ENCODE measurements at places on chromosomes 5 and 9. TPM values are rescaled to one million over a fixed set of nuclear protein-coding genes. Genes with fewer than 3 reads are reported as not detected.

- H3K27ac ChIP-seq: no peak overlapping the region
- DNase-seq: no peak
- no peak overlapping the region for H3K4me3 ChIP-seq
- H3K36me3 ChIP-seq: peaks cover 17% of the 10 kb centered on the region
- H3K27me3 ChIP-seq: no peaks in the 10 kb centered on the region
- H3K4me1 ChIP-seq: no peaks in the 10 kb centered on the region
Measured at GRCh38 chr9:69009708-69010107, 4.2 kb downstream of the PRKACG start.

DNA sequence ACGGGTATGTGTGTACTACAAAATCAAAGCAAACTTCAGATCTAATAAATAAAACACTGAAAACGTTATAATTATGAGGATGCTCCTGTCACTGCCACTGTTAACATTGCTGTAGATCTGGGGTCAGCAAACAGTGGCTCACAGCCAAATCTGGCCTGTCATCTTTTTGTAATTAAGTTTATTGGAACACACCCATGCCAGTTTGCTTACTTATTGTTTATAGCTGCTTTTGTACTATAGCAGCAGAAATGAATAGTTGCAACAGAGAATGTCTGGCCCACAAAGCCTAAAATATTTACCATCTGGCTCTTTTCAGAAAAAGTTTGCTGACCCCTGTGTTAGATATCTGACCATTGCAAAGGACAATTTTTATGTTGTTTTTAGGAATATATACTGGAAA, 32.1 kb downstream of the PRRC1 start:
- no peaks in the 10 kb centered on the region for H3K4me1 ChIP-seq
- no peak overlapping the region for H3K27ac ChIP-seq
- H3K27me3 ChIP-seq: no peaks in the 10 kb centered on the region
- H3K4me3 ChIP-seq: no peak overlapping the region
- DNase-seq: no peak
- peaks cover 30% of the 10 kb centered on the region for H3K36me3 ChIP-seq

GRCh38 chr5:132556763-132557477, at the start of gene RAD50:
Gene RAD50 (plus strand): TSS chr5:132556977. CDS start chr5:132557325, 348 bp downstream.
- peaks cover 15% of the 10 kb centered on the region for H3K36me3 ChIP-seq
- peak; percentile 94 for DNase-seq
- peak within 1 kb of the TSS; percentile 92 for H3K27ac ChIP-seq
- no peaks in the 10 kb centered on the region for H3K27me3 ChIP-seq

GRCh38 chr5:160466889-160467554, 45.4 kb downstream of the PTTG1 start:
- no peaks in the 10 kb centered on the region for H3K36me3 ChIP-seq
- DNase-seq: no peak
- H3K27me3 ChIP-seq: no peaks in the 10 kb centered on the region
- no peak overlapping the region for H3K4me3 ChIP-seq
- peak overlapping the region; percentile 39 for H3K27ac ChIP-seq
- H3K4me1 ChIP-seq: peaks cover 18% of the 10 kb centered on the region

- no peak overlapping the region for H3K27ac ChIP-seq
- H3K36me3 ChIP-seq: no peaks in the 10 kb centered on the region
- no peak for DNase-seq
Measured at GRCh38 chr5:111645303-111645838, 111.6 kb downstream of the NREP start.

DNA sequence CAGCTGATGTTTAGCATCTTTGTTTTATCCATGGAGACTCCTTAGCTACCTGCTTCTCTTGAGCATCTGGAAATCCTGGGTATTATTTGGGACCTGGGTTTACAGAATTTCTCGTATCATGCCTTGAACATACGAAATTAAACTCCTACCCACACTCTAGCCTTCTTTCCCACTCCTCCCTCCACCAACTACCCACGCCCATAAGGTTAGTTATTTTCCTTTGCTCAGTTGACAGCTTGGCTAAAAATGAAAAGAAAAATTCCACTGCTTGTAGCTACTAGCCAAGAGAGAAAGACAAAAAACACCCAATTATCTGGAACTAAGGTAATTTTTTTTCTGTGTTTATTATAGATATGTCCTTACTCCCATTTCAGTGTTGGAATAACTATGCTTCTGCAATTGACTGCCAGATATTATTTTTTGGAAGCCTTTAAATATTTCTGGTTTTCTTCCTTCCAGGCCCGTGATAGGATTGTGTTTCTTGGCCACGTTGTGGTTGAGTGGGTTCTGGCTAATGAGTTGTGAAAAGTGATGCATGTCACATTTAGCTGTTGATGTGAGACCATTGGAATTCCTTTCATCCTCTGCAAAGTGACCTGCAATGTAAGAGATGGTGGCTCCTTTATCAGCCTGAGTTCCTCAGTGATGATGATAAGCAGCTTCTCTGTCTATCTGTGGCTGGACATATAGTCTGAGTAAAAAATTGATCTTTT, 308.1 kb downstream of the LRRC70 start:
- no peak overlapping the region for H3K4me3 ChIP-seq
- H3K27me3 ChIP-seq: no peaks in the 10 kb centered on the region
- no peak overlapping the region for H3K27ac ChIP-seq
- no peak for DNase-seq
- no peaks in the 10 kb centered on the region for H3K36me3 ChIP-seq

DNA sequence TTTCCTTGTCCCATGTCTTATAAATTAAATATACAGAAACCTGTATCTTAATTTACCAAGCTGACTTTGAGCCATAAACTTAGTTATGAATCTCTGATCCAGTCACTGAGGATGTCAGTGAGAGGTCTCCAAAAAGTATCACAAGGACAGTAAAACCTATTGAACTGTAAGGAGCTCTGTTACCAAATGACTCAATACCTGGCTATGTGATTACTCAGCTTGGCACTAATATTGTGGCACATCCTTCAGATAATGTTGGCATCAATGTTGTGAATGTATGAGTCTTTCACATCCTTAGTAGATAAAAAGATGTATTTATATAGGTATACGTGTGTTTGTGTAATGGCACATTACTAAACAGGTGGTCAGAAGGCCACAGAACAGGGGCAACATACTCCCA, 18.0 kb upstream of the CAPSL start:
- H3K4me1 ChIP-seq: no peaks in the 10 kb centered on the region
- DNase-seq: no peak
- H3K4me3 ChIP-seq: no peak overlapping the region
- peaks cover 43% of the 10 kb centered on the region for H3K36me3 ChIP-seq
- H3K27ac ChIP-seq: no peak overlapping the region

- no peaks in the 10 kb centered on the region for H3K4me1 ChIP-seq
- no peaks in the 10 kb centered on the region for H3K36me3 ChIP-seq
- DNase-seq: no peak
- H3K27ac ChIP-seq: no peak overlapping the region
Measured at GRCh38 chr5:147359581-147359980, 124.8 kb downstream of the STK32A start.

- H3K27me3 ChIP-seq: no peaks in the 10 kb centered on the region
- no peak overlapping the region for H3K27ac ChIP-seq
- H3K4me3 ChIP-seq: no peak overlapping the region
- H3K4me1 ChIP-seq: no peaks in the 10 kb centered on the region
- peaks cover 4% of the 10 kb centered on the region for H3K36me3 ChIP-seq
Measured at GRCh38 chr9:116422119-116422979, 264.8 kb upstream of the TRIM32 start.

DNA sequence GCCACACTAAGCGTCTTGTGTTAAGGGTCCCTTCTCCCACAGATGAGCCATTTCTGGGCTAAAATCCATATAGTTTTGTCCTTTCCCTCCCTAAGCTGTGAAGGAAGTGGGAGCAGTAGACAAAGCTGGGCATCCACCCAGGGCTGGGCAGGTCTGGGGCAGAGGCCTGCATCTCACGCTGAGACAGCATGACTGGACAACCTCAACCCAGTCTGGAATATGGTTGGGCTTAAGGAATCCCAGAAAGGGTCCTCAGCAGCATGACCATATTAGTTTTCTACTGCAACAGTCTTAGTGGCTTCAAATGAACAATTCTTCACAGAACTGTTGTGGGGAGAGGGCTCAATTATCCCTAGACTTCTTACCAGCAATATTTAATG, 173.8 kb downstream of the AUH start:
- no peak overlapping the region for H3K4me3 ChIP-seq
- no peaks in the 10 kb centered on the region for H3K36me3 ChIP-seq
- DNase-seq: no peak
- peaks cover 33% of the 10 kb centered on the region for H3K4me1 ChIP-seq

DNA sequence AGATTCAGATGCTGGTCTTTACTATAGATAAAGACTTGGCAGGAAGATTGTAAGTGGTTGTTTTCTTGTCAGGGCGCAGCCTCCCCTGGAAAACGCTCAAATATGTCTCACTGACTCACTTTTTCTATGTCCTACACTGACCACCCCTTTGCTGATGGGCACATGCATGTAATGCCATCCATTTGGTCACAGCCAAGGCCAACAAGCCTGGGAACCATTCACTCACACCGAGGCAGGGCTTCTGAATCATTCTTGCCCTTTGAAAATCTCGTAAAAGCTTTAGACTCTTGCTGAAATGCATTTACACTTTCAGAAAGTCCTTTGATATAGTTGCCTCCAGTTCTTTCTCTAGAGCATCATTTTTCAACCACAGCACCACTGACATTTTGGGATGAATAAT, 249.4 kb downstream of the ACTL7B start:
- no peaks in the 10 kb centered on the region for H3K4me1 ChIP-seq
- no peak for DNase-seq
- no peaks in the 10 kb centered on the region for H3K27me3 ChIP-seq
- H3K27ac ChIP-seq: no peak overlapping the region

DNA sequence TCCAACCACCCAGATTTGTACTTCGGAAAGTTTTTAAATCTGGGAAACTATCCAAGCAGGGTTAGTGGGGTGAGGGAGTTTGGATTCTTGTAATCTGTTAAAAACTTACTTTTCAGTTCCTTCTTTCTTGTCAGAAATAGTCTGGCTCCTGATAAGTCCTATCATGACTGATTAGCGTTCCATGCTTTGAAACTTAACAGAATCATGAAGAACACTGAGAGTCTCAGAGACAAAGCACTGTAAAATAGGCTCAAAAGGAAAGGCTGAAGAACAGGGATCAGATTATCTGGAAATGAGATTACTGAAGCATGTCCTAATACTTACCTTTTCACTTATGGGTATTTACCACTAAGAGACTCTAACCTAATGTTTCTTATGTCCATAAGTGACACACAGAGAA, 242.5 kb downstream of the ARRDC3 start:
- H3K36me3 ChIP-seq: no peaks in the 10 kb centered on the region
- H3K27me3 ChIP-seq: no peaks in the 10 kb centered on the region
- H3K4me1 ChIP-seq: no peaks in the 10 kb centered on the region
- DNase-seq: no peak
- no peak overlapping the region for H3K27ac ChIP-seq

DNA sequence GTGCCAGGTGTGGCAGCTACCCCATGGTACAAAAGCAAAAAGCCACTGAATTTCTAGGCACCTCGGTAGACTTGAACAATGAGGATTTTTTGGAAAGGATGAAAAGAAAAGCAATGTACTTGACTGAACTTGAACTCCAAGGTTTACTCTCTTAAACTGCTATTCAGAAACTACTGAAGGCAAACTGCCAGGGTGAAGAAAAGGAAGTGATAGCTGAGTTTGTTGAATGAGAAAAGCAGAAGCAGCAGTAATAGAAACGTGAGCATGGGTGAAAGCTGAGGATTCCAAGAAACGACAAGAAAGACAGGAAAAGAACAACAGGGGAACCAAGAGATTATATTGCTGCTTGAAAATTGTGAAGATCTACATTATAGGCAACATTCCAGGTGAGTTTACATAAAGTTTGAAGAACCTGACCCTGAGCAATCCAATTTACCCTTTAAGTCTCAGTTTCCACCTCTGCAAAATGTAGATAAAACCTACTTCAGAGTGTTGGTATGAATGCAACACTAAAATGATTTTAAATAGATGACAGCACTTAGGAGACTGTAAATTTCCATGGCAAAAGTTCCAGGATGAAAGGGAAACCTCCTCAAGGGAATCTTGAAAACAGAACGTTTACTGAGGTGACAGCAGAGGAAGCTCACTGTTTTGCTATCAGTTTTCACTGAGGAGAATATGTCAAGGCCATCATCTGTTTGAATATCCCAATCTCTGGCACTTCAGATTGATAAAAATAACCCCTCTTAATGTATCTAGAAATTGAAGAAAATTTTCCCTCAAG, 245.8 kb downstream of the SPATA31D1 start:
- H3K4me3 ChIP-seq: no peak overlapping the region
- DNase-seq: no peak
- H3K27me3 ChIP-seq: no peaks in the 10 kb centered on the region

- H3K27me3 ChIP-seq: no peaks in the 10 kb centered on the region
- no peak overlapping the region for H3K4me3 ChIP-seq
- peak; percentile 56 for DNase-seq
- peaks cover 81% of the 10 kb centered on the region for H3K36me3 ChIP-seq
- peaks cover 19% of the 10 kb centered on the region for H3K4me1 ChIP-seq
- H3K27ac ChIP-seq: peak overlapping the region; percentile 60
Measured at GRCh38 chr9:134049772-134050588, 17.8 kb downstream of the BRD3 start.

DNA sequence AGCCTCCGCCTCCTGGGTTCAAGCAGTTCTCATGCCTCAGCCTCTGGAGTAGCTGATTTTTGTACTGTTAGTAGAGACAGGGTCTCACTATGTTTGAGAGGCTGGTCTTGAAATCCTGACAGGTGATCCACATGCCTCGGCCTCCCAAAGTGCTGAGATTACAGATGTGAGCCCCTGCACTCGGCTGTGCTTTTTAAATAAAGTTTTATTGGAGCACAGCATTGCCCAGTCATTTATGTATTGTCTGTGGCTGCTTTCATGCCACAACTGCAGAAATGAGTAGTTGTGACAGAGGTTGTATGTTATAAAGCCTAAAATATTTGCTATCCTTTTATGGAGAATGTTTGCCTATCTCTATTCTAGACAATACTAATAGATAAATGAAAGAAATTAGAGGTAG, 169.2 kb downstream of the AOPEP start:
- no peaks in the 10 kb centered on the region for H3K36me3 ChIP-seq
- no peaks in the 10 kb centered on the region for H3K4me1 ChIP-seq
- H3K27ac ChIP-seq: no peak overlapping the region
- H3K27me3 ChIP-seq: no peaks in the 10 kb centered on the region
- no peak for DNase-seq
- H3K4me3 ChIP-seq: no peak overlapping the region

GRCh38 chr5:132485641-132486317, 4.8 kb downstream of the IRF1 start:
- DNase-seq: no peak
- no peaks in the 10 kb centered on the region for H3K27me3 ChIP-seq
- H3K4me3 ChIP-seq: no peak overlapping the region
- peaks cover 36% of the 10 kb centered on the region for H3K4me1 ChIP-seq
- no peak overlapping the region for H3K27ac ChIP-seq

Gene TLE1
- polyA plus RNA-seq: 26.7 TPM

Gene PNPLA7
- 7.2 TPM for polyA plus RNA-seq

Gene SLC23A1
- polyA plus RNA-seq: 49.8 TPM

Gene CYLC2
- polyA plus RNA-seq: not detected

Gene GARIN3
- polyA plus RNA-seq: not detected

All from large intestine (tissue), 12 donors.